ENCODE measurements at places on chromosomes 7 and 10.
A peak's percentile ranks its signal among the peaks of the same experiment; 100 is the strongest.

DNA sequence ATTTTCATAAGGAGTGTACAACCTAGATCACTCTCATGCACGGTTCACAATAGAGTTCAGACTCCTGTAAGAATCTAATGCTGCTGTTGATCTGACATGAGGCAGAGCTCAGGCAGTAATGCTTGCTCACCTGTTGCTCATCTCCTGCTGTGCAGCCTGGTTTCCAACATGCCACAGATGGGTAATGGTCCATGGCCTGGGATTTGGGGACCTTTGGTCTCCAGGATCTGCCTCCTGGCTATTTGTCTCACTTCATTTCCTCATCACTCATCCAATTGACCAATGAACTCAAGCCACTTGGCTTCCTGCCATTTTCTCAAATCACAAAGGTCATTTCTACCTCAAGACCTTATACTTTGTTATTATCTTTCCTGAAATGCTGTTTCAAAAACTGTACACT lies 786.1 kb downstream of the ANKRD7 start:
- DNase-seq: no peak

DNA sequence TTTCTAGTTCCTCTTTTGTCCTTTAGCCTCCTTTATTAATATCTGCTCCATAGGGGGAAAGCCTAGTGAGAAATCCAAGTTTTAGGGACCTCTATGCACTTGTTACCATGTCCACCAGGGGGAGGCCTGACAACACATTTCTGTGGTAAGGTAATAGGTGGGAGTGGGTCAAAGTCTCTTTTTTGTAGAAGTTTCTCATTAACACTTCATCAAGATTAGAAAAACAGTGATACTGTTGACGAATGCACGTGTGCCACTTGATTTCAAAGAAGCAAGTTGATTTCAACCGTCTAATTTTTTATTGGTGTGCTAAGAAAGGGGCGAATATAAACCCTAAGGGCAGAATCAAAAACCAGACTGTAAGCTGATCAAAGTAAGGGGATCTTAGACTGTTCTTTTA lies 30.6 kb downstream of the CISD1 start:
- DNase-seq: peak; percentile 80

DNA sequence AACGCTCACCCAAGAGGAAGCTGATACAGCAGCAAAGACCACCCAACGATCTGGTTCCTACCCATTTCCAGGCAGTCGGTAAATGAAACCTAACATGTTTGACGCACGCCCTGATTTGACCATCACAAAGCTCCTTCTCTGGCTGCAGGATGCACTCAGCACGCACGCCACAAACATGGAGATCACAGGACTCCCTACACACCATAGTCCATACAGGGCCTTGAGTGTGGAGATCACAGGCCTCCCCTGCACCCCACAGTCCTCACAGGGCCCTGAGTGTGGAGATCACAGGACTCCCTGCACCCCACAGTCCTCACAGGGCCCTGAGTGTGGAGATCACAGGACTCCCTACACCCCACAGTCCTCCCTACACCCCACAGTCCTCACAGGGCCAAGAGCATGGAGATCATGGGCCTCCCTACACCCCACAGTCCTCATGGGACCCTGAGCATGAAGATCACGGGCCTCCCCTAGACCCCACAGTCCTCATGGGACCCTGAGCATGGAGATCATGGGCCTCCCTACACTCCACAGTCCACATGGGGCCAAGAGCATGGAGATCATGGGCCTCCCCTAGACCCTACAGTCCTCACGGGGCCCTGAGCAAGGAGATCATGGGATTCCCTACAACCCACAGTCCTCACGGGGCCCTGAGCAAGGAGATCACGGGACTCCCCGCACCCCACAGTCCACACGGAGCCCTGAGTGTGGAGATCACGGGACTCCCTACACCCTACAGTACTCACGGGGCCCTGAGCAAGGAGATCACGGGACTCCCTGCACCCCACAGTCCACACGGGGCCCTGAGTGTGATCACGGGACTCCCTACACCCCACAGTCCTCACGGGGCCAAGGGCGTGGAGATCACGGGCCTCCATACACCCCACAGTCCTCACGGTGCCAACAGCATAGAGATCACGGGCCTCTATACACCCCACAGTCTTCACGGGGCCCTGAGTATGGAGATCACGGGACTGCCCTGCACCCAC lies 409.2 kb downstream of the DNAJB6 start:
- no peak for DNase-seq

GRCh38 chr10:118491055-118491454 lies 104.4 kb downstream of the PRLHR start:
- DNase-seq: no peak

- no peak for DNase-seq
Observed at GRCh38 chr10:45463244-45464116, 89.5 kb downstream of the ALOX5 start.
